ENCODE measurements at places on chromosomes 3 and 15.

DNA sequence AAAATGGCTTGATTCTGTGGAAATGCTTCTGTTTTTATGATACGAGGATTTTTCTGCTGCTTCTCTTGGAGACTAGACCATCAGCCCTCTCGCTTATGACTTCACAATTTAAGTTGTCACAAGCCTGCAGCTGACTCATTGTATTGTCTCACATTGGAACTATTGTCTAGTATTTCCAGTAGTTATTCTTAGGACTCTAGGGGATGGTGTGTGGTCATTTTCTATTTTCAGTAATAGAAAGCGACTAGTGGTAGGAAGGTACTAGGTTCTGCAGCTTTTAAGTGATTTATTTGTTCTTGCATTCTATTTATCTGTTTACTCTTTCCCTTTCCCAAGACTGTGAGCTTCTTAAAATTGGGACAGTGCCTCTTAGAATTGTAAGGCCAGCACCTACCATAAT is 66.3 kb upstream of the CRTC3 start:
- no peak for DNase-seq

- DNase-seq, result no peak
Observed at GRCh38 chr3:125194061-125194848, 18.3 kb downstream of the SLC12A8 start.

- no peak for DNase-seq
Observed at GRCh38 chr3:53939813-53940212, 48.2 kb upstream of the SELENOK start.

DNA sequence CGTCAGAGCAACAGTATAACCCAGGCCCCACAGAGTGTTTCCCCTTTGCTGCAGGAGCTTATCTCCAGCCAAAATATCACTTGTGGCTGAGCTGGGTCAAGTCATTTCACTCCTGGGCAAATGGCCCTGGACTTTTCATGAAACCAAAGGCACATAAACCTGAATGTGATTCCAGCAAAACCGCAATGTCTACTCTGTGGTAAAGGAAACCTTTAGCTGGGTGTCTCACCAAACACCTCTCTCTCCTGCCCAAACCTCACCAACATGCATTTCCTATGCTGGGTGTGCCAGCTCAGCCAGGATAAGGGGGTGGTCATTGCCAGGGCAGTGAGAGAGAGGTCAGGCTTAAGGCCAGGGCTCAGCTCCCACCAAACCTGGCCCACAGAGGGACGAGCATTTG is 67.4 kb downstream of the GTPBP8 start:
- DNase-seq, result no peak

DNA sequence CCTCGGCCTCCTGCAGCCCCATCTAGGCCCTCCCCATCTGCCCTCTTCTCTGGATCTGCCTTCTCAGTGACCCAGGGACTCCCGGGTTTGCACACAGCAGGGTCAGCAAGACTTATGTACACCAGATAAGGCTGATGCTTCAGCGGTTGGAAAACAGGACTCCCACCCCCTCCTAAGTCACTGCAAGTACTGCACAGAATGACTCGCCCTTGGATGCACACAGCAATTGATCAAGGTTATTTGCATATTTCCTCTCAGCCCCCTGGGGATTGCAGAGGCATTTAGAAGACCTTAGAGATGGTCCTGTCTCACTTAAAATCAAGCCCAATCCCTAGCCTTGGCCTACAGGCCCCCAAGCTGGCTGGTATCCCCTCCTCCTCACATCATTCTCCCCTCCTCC is 8.9 kb downstream of the ACAN start:
- no peak for DNase-seq

GRCh38 chr3:29128001-29128400 is 152.9 kb upstream of the RBMS3 start:
- no peak for DNase-seq

Measured in stimulated activated naive CD4-positive, alpha-beta T cell treated with Interleukin-2 at 50 U/mL for 16 hours (primary cell).